ENCODE measurements at places on chromosomes 13 and 19. TPM values are rescaled to one million over a fixed set of nuclear protein-coding genes. Genes with fewer than 3 reads are reported as not detected.

Gene ZNF536
- total RNA-seq: 43.2 TPM

Gene SIGLEC12
- total RNA-seq: not detected

Gene INSR
- 62.6 TPM for total RNA-seq

- DNase-seq: no peak
These were observed 10.2 kb upstream of the CARM1 start for GRCh38 chr19:10861103-10861651.

- peak; percentile 77 for DNase-seq
These were observed 30.3 kb downstream of the CRYL1 start for GRCh38 chr13:20495087-20496023.

DNA sequence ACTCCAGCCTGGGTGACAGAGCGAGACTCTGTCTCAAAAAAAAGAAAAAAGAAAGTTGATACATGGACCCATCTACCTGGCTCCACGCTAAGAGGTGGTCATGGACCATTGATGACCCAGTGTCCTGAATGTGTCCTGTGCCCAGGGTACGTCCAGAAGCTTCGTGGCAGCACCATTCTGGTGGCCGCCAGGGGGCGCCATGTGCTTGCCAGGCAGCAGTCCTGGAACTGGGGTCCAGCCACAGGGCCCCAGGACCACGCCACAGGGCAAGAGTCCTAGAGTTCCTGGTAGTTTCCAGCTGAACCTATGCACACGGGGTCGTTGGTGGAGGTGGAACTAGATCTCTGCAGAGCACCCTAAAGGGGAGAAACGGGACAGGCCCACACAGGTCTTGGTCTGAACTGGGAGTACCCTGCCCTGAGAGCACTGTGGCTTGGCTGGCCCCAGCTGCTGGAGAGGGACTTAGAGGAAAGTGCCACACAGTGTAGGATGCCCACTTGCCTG, 19.9 kb upstream of the FBXO27 start:
- DNase-seq: peak; percentile 75

GRCh38 chr13:43391036-43391435, 367.6 kb downstream of the DNAJC15 start:
- DNase-seq: no peak

GRCh38 chr19:16118489-16119033, 6.9 kb downstream of the RAB8A start:
- DNase-seq: no peak

DNA sequence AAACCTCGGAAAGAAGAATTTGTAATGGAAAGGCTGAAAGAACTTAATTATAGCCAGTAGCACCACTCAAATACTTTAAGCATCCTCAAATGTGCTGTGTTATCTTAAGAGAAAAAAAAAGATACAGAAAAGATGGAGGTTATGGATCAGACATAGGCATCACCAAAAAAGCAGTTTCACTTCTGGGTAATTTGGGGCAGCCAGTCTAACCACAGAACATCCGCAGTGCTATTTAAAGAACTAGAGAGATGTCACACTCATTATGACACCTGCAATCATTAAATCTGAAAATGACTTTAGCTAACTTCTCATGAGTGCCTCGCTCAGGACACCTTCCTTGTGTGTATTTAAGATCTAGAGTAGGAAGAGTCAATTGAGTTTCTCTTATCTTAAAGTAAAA, 211.8 kb downstream of the RBM26 start:
- DNase-seq: no peak

GRCh38 chr13:75769141-75769905, 133.2 kb downstream of the LMO7 start:
- DNase-seq: no peak

DNA sequence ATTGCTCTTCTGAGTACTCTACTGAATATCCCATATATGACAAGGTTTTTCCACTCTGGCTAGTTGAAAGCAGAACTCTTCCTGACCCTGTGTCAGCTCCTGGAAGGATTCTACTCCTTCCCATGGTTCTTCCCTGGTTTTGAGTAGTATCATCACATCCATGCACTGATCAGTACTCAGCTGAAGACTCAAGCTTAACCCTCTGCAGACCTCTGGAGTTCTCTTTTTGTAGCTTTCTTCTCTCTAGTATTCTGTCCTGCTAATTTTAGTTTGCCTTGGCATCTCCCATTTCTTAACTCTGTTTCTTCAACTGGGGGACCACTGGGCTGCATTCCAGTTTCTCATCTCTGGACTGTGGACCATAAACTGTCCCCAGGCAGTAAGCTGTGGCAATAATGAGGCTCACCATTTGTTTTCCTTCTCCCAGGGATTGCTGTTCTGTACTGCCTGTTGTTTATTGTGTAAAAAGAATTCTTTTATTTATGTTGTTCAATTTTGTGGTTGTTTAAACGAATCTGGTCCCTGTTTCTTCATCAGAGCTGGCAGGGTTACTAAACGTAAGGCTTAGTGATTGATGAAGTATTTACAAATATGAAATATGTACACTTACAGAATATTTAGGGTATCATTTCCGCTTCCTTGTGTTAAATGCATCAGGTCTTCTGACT, 19.7 kb downstream of the LPAR6 start:
- DNase-seq: no peak

All from sciatic nerve (tissue), 2 donors.